ENCODE measurements at places on chromosomes 12 and 14. TPM values are rescaled to one million over a fixed set of nuclear protein-coding genes. Genes with fewer than 3 reads are reported as not detected.

ZBTB42 gene
- 1.3 TPM for total RNA-seq

PIWIL1 gene
- total RNA-seq = not detected

DNA sequence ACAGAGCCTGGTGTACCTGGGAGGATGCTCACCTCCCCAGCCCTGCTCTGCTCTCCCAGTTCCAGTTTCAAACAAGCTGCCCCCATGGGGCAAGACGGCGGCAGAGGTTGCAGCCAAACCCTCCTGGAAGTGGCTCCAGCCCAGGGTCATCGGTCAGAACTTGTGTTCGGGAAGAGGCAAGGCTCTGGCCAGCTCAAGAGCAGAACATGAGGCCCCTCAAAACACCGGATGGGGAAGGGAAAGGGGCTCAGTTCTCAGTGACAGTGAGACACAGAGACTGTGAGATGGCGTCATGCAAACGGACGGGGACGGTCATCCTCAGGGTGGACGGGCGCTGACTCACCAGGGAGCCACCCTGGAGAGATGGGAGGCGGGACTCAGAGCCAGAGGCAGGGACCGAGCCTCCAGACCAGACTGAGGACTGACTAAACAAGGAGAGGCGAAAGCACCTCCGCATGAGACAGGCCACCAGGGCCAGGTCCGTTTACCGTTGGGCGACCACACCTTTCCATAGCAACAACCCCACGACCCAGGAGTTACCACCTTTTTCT, 63.9 kb upstream of the GALNT9 start:
- DNase-seq = no peak

- DNase-seq = no peak
Observed at GRCh38 chr12:11863988-11864387, 206.8 kb upstream of the BCL2L14 start.

KRT6C gene
- total RNA-seq = not detected

GRCh38 chr12:107477947-107478610, 207.5 kb upstream of the PWP1 start:
- DNase-seq = no peak

GRCh38 chr14:85190251-85190650, 339.7 kb upstream of the FLRT2 start:
- no peak for DNase-seq

SLC6A13 gene
- total RNA-seq = not detected

OR4K17 gene
- total RNA-seq = not detected

DNA sequence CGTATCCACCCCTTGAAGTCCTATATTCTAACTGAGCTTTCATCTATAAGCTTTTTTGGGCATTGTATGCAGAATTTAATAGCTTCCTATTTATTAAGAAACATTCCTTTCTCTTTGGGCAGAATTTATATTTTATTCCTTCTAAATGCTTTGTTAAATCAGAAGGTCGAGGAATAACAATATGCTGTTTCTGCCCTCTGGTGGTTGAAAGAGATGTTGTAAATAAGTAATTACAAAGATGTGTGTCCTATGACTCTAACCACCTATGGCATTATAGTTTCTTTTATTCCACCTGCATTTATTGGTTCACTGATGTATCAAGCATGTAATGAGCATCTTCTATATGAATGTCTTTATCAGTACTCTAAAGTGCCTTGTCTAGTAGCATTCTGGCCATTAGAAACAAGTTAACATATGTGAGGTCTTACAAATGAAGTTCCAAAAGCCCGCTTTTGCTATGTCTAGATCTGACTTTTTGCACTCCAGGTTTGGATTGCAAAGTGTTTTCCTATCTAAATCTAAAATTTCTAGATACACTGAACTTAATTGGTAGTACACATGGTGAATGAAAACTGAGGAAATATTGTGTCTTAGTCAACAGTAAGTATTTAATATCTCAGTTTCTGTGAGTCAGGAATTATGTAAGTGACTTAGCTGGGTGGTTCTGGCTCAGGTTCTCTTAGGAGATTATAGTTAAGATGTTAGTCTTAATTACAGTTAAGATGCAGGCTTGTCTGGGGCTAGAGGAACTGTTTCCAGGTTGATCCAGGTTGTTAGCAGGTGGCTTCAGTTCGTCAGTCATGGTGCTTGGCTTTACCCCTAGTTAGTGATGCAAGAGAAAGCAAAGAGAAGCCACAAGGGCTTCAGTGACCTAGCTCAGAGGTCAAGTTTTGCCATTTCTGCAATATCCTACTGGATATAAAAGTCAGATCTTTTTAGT, 57.5 kb downstream of the PLEKHA5 start:
- DNase-seq = no peak

Measured in activated CD8-positive, alpha-beta T cell treated with anti-CD3 and anti-CD28 coated beads for 36 hours (primary cell).